Amniotic epithelial cell (primary cell): ENCODE measurements at places on chromosomes 4 and X.

DNA sequence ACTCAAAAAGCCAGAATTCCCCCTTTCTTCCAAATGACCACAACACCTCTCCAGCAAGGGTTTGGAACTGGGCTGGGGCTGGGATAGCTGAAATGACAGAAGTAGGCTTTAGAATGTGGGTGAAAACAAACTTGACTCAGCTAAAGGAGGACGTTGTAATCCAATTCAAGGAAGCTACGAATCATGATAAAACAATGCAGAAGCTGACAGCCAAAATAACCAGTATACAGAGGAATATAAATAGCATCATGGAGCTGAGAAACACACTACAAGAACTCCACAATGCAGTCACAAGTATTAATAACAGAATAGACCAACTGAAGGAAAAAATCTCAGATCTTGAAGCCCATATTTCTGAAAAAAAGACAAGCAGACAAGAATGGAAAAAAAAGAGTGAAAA, 95.8 kb upstream of the TET2 start:
- DNase-seq = peak; percentile 41

GRCh38 chr4:6937201-6937600, 27.6 kb downstream of the TBC1D14 start:
- no peak for DNase-seq

DNA sequence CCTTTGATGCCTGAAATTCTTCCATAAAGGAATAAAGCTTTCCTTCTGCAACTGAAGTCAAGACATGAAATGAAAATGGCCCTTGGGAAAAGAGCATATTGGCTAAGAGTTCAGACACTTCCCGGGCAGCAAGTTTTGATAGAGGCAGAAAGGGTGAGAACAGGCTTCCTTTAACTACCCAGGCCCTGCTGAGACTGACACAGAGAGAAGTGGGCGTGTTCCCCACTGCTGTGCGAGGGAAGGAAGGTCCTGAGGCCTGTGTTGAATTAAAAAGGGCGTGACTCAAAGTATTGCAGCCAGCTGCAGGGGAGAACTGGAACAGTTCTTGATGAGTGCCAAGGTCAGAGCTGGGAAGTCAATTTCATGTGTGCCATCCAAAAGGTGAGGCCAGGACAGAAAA, 33.9 kb upstream of the ADGRG2 start:
- DNase-seq = no peak

GRCh38 chr4:169094656-169095231, 84.7 kb upstream of the CBR4 start:
- no peak for DNase-seq

DNA sequence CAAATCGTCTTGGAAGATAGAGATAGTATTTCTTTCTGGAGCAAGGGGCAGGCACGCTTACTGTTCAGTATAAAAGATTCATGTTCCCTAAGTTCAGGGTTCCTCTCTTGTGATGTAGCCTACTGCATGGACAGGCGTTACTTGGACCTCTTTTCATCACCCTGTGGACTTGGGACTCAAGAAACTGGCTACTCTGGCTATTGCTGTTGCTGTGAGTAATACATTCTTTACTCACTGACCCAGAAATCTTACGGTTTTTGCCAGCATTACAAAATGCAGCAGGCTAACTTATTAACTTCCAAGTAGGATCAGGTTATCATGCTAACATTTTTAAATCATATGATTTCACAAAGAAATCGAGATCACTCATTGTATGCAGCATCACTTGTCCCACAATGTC, 12.8 kb upstream of the GUCY1B1 start:
- DNase-seq = peak; percentile 82
